Stimulated activated CD4-positive, alpha-beta T cell treated with anti-CD3 and anti-CD28 coated beads, TNF-alpha, amount 100 ng/mL, for 1 hour (primary cell): ENCODE measurements at places on chromosomes 12 and 14.

GRCh38 chr12:109428037-109428629 lies 49.0 kb downstream of the KCTD10 start:
- DNase-seq = peak; percentile 26

GRCh38 chr12:59834659-59835474 lies 239.0 kb downstream of the SLC16A7 start:
- DNase-seq = no peak

GRCh38 chr14:103908580-103908979 lies 19.7 kb upstream of the TDRD9 start:
- DNase-seq = no peak

DNA sequence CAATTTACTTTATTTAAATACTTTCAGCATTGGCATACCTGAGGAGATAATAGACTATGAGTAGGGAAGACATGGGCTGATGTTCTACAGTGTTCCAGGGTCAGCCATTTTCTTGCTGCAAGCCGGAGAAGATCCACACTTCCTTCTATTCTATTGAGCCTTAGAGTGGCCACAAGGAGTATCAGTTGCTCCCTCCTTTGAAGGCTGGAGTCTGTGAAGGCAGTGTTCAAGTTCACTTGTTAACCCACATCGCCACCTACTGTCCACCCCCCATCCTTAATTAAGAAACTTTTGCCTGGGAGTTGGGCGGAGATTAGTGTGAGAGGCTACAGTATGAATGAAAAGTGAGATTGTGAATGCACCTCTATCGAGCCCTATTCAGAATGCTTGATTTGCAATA lies 666.6 kb downstream of the NRXN3 start:
- DNase-seq = no peak

- DNase-seq = no peak
Measured at GRCh38 chr12:106021516-106021915, 117.2 kb downstream of the NUAK1 start.

- no peak for DNase-seq
Measured at GRCh38 chr14:74980398-74980730, 22.4 kb upstream of the EIF2B2 start.

DNA sequence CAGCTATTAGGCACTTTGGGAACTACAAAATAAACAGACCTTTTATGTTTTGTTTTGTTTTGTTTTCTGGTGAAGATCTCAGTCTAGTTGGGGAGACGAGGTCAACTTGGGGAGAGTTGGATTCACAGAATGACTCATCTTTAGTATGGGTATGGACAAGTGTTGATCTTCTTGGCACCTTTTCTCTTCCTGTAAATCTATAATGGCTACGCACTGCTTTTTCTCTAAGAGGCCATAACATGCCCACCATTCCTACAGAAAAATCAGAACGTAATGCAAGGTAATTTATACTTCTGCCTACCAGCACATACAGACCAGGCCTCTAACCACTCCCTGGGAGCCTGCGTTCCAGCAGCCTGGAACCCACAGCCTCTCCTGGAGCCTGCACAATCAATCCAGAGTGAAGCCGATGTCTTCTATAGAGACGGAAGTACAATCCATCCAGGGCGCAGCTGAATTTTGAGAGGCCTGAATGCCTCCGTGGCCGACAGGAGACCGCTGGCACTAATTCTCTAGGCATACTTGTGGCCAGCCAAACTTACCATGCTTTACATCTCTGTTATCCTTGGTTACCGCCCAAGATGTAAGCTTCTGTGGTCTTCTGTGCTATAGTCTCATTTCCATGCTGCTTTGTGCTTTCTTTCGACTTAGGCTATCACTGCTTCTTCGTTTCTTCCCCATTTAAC lies 717 bp downstream of the PPHLN1 start:
- DNase-seq = no peak

GRCh38 chr12:54704202-54704601 lies 56.0 kb upstream of the DCD start:
- DNase-seq = no peak

- no peak for DNase-seq
Measured at GRCh38 chr12:69415471-69416275, 54.5 kb upstream of the FRS2 start.

DNA sequence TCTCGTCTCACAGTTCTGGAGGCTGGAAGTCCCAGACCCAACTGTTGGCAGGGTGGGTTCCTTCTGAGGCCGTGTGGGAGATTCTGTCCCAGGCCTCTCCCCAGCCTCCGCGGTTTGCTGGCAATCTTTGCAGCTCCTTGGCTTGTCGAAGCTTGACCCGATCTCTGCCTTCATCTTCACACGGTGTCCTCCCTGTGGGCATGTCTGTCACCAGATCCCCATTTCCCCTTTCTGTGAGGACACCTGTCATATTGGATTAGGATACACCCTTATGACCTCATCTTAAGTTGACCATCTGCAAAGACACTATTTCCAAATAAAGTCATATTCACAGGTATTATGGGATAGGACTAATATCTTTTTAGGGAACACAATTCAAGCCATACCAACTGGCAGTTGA lies 22.6 kb upstream of the LRP1-AS start:
- DNase-seq = no peak

DNA sequence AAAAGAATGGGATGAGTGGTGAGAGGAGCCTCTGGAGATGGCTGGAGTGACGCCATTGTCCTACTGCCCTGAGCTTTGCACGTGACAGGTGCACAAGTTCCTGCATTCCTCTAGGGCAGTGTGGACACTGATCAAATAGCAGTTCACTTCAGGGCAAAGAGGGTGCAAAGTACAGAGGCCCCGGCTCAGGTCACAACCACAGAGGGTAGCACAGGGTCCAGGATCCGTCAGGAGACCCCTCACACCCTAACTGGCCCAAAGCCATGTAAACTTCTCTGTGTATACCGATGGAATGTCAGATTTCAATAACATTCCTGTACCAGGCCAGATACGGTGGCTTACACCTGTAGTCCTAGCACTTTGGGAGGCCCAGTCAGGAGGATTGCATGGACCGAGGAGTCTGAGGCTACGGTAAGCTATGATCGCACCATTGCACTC lies 10.4 kb upstream of the FBLN5 start:
- DNase-seq = no peak

DNA sequence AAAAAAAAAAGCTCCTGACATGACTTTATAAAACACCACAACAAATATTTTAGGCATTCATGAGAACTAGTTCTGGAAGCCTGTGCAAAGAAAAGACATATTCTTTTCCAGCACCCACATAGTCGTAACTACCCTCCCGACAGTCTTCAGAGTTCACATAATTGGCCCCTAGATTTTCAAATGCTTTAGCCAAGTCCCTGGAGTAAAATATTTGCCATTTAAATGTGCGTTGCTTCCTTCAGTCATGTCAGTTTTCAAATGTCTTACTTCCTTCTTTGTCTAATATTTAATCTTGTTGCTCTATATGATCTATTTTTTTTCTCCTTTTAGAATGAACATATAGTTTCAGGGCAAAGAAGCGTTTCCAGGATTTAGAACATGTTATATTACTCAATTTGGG lies 66.8 kb upstream of the KRAS start:
- DNase-seq = no peak

DNA sequence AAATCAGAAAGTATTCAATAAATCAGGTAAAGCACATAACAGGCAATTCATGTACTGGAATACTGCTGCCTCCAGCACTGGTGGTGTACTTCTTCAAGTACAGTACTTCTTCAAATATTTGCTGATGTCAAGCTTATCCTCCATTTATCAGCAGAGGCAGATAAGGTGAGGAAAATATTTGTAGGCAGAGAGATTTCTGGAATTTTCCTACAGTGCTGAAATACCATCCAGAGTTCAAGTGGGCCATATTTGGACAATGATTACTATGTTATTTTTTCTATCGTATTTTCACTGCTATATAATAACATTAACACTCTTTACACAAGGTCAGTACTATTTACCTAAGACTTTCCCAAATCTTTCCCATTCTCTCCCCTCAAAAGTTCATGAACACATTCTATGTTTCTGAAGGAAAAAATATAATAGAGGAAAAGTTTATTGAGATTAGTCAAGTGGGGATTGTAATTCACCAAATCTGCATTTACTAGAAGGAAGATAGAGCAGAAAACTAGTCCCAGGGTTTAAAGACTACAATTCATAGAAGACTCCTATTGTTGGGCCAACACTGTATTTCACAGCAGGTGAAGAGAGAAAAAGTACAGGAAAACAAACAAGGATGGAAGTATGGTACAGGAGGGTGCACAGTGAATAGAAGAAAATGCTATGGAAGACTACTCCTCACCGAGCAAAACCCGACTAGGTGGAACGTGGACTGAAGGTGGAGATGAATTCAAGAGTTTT lies 141.1 kb downstream of the PAWR start:
- no peak for DNase-seq

- no peak for DNase-seq
Measured at GRCh38 chr12:14272956-14273912, 92.2 kb upstream of the ATF7IP start.

- no peak for DNase-seq
Measured at GRCh38 chr12:75011120-75011519, 198.5 kb downstream of the KCNC2 start.

- DNase-seq = no peak
Measured at GRCh38 chr14:61296719-61297502, 15.8 kb upstream of the TMEM30B start.

- no peak for DNase-seq
Measured at GRCh38 chr12:3107954-3108353, 30.8 kb downstream of the TSPAN9 start.

DNA sequence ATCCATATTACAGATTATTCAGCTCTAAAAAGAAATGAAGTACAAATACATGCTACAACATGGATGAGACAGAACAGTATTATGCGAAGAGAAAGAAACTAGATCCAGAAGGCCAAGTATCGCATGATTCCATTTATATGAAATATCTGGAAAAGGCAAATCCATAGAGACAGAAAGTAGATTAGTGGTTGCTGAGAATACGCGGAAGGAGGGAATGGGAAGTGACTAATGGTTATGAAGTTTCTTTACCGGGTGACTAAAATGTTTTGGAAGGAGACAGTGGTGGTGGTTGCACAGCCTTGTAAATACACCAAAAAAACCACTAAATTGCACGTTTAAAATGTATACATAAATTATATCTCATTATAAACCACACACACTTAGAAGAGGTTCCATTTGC lies 12.5 kb downstream of the PRDM4 start:
- no peak for DNase-seq

- no peak for DNase-seq
Measured at GRCh38 chr12:59972905-59973304, 377.1 kb downstream of the SLC16A7 start.

GRCh38 chr14:51604073-51604472 lies 47.6 kb upstream of the FRMD6 start:
- DNase-seq = no peak

- DNase-seq = no peak
Measured at GRCh38 chr14:74886001-74886400, 4.3 kb downstream of the DLST start.

DNA sequence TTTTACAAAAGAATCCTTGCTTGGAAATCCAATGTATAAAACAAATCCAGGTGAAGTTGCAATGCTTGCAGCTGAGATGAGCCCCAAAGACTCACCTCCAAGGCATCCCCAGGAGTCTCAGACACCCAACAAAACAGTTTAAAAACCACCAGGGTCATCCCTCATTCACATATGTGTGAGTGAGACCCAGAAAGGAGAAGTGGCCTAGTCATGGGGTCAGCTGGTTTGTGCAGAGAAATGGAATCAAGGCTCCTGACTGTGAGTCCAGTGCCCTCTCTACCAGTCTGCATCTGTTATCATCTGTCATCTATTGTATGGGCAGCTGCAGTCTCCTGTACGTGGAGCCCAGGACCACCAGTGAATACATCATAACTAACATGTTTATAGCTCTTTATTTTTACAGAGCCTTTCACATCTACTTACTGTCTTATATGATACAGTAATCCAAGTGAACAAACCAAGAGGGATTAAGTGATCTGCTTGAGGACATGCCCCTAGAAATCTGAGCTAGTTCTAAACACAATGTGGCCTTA lies 27.1 kb downstream of the PLEKHG7 start:
- DNase-seq = no peak

DNA sequence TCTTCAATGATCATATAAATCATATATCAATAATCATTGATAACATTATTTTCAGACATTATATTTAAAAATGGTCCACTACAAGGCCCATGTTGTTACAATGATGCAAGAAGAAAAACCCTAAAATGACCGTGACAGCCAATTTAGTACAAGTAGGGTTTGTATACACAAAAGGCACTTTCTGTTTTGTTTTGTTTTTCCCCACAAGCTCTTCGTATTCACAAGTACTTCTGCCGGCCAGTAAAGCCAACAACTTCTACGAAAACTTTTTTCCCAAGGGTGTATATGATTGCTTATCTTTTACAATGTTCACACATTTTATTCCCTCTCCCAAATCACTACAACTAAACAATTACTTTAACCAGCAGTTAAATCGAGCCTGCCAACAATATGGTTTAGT lies 9.6 kb downstream of the PTPRB start:
- no peak for DNase-seq

GRCh38 chr14:72590577-72590976 lies 303.3 kb downstream of the DPF3 start:
- no peak for DNase-seq

GRCh38 chr12:11559626-11560340 lies 89.7 kb upstream of the ETV6 start:
- no peak for DNase-seq

- no peak for DNase-seq
Measured at GRCh38 chr12:91852634-91853033, 293.0 kb downstream of the BTG1 start.

DNA sequence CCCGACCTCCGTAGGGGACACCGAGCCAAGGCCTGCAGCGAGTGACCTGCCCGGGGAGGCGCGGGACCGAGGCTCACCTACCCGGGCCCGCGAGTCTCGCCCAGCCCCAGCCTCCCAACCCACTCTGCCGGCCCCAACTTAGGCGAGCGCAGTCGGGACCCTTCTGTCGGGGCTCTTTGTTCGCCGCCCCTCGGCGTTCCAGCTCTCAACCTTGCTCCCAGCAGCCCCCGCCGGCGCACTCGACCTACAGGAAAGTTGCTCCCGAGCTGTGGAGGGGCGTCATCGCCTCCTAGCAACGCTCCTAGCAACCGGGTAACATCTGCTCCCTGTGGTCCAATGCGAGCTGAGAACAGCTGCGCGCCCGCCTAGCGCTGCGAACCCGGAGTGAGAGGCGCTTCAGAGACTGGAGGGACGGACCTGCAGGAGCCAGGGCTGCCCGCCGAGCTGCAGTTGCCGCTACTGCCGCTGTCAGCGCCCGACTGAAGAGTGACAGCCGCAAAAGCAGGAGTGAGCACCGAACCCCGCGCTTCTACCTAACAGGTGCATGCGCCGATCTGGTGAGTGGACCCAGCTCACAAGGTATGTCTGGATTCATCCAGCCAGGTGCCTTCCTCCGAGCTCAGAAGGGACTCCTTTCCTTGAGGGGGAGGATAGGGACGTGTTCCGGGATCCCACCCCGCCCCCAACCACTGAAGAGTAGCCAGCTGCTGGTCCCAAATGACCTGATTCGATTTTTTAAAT lies 355.0 kb downstream of the SNAPC1 start:
- DNase-seq = peak; percentile 7

DNA sequence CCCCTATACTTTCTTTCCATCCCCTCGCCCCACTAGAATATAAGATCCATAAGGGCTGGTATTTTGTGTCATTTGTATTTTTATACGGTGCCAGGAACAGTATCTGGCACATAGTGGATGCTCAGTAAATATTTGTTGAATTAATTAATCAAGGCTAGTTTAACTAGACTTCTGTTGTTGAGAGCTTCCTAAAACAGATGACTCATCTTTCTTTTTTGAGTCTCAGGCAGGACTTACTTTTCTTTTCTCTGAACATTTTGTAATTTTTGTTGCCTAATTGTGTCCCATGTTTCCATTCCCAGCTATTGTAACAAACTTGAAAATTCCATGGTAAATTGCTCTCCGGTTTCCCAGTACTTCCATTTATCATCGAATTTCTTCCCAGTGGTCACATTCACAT lies 16.7 kb downstream of the STK38L start:
- no peak for DNase-seq

GRCh38 chr14:58978343-58978742 lies 210.1 kb upstream of the DAAM1 start:
- DNase-seq = no peak
